ENCODE measurements at places on chromosomes 16 and 17.
A peak's percentile ranks its signal among the peaks of the same experiment; 100 is the strongest.

DNA sequence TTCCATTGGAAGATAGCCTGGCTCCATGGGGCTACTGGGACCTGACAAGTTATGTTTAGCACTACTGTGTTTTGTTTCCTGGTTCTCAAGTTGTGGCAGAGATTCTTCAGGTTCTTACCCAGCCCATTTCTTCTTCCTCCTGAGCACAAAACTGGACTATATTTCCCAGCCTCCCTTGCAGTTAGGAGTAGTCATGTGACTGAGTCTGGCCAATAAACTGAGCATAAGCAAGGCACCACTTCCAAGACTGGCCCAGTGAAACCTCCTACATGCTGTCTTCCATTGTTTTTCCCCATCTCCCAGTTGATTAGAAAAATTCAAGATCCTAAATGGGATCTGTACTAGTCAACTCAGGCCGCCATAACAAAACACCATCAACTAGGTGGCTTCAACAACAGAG, 28.2 kb upstream of the RBBP6 start:
- no peak for DNase-seq

GRCh38 chr16:81810894-81811538, 31.9 kb downstream of the PLCG2 start:
- DNase-seq, result no peak

GRCh38 chr17:34252444-34253138, 2.5 kb upstream of the CCL2 start:
- DNase-seq, result peak; percentile 97

- no peak for DNase-seq
Measured at GRCh38 chr17:53470626-53471025, 352.1 kb upstream of the KIF2B start.

DNA sequence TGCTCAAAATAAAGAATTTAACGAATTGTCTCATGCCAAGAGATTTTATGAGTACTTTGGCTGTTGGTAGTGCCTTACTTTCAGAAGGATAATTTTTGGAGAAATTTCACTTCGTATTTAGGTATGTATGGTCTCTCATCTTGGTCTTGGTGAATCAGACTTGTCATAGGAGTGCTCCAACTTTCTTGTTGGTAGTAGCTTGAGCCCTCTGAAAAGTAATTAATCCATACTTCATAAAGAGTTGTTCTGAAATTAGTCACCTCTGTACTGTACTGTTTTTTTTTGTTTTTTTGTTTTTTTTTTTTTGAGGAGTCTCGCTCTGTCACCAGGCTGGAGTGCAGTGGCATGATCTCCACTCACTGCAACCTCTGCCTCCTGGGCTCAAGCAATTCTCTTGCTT, 11.6 kb downstream of the ZNRF1 start:
- DNase-seq, result no peak

DNA sequence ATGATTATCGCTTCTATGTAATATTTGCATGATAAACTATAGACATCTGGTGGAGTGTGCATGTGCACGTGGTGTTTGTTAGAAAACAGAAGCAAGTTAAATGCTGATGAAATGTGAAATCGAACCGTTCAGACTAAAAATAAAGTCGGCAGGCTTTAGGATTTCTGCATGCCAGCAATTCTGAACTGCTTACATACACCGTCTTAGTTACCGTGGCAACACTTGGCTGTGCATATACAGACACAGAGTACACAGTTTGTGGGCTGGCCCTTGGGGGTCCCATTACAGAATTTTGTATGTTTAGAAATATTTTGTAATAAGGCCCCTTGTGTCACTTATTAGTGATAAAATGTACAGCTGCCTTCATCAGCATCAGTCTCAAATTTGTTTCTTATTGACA, 605.5 kb downstream of the RBFOX1 start:
- no peak for DNase-seq

DNA sequence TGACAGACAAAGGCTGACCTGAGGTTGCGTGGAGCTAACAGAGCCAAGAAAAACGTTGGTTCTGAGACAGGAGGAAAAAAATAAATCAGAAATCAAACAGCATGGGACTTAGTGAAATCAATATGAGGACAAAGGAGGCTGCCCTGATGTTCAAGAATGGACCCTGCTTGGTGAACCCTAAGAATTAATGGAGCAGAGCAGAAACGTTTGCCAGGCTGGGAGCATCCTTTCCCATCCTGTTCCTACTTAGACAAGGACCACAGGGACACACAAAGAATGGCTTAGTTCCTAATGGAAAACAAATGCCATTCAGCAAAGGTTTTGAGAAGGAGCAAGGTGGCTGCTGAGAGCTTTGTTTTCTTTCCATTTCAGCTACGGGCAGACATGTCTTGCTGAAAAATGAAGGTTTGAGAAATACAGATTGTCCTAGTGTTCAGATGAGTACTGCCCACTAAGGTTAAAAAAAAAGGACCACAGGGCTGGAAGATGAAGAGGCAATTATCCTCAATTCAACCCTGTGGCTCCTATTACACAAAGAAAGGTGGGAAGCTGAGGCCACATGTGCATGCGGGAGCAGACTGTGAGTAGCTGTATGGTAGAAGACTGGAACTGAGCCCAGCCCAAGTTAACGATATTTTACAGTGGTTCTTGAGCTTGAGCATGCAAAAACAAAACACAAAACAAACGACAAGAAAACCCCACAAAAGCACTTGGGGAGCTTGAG, 230.1 kb downstream of the SLC39A11 start:
- DNase-seq, result no peak

DNA sequence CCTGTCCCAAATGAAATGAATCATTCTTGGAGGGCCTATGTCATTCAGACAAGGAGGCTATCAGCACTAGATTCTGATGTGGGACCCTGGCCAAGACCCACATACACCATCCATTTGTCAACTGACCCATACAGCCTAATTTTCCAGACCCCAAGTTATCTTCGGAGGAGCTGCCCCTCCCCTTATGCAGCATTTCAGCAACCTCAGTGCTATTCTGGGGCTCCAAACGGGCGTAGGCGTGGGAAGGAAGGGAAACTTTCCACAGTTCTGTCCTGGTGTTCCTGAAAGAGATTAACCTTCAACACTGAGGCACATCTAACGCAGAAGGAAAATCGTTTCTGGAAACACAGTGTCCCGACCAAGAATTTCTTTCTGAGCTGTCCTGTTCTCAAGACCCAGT, 86.7 kb downstream of the MYH11 start:
- DNase-seq, result peak; percentile 84

DNA sequence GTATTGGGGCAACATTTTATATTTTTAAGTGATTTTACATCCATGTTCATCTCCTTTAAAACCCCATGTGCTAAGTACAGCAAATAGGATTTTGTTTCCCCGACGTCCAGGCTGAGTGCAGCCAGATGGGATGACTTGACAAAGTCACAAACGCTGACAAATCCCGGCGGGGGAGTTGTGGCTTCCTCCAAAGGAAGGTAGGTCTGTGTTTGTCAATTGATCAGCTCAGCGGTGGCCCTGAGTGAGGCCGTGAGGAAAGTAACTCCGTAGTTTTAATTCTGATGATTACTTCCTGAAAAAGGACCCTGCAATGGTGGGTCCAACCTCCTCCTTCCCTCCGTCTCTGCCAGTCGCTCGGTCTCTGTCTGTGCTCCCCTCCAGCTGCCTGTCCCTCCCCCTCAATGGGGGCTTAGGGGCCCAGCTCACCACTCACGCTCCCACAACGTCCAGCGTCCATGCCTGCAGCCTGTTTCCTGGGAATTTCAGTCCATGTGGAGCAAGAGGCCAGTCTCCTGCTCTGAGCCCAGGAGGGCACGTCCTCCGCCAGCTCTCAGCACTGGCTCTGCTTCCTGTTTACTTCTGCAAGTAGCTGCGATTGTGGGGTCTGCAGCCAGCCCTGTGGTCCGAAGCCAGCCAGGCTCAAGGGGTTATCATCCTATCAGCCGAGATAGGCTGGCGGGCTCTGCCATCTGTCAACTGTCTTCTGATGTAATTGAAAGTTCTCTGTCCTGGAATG, 209.4 kb upstream of the FOXF1 start:
- no peak for DNase-seq

GRCh38 chr16:23941963-23942564, 106.3 kb downstream of the PRKCB start:
- DNase-seq, result peak; percentile 7

- DNase-seq, result no peak
Measured at GRCh38 chr17:29066047-29066446, 23.1 kb downstream of the PIPOX start.

DNA sequence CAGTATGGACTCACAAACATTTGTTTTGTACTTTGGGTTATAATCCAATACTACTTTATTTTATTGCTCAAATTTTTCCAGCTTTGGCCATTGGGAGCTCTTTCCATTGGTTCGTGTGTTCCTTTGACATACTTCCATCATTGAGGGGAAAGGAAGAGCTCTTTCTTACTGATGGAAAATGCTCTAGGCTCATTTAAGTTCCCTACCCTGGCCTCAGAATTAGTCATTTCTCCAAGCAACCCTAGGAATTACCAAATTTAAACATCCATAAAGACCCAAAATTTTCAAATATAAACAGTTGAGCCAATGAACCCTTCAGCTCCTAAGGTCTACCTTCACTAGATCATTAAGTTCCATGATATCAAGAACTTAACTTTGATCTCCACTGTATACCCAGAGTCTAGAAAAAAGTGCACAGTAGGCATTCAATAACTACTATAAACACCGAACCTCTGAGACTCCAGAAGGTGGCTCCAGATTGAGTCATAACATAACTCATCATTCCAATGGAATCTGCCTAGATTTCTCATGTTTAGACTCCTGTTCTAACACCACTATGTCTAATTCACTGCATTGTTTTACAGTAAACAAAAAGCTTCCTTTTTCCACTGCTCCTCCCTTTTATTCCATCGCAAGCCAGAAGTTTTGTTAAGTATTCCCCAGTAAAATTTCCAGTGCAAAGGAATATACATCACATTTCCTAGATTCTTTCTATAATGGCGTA, 39.0 kb downstream of the SMURF2 start:
- no peak for DNase-seq

- peak; percentile 62 for DNase-seq
Measured at GRCh38 chr17:63479495-63480184, 2.8 kb downstream of the ACE start.

DNA sequence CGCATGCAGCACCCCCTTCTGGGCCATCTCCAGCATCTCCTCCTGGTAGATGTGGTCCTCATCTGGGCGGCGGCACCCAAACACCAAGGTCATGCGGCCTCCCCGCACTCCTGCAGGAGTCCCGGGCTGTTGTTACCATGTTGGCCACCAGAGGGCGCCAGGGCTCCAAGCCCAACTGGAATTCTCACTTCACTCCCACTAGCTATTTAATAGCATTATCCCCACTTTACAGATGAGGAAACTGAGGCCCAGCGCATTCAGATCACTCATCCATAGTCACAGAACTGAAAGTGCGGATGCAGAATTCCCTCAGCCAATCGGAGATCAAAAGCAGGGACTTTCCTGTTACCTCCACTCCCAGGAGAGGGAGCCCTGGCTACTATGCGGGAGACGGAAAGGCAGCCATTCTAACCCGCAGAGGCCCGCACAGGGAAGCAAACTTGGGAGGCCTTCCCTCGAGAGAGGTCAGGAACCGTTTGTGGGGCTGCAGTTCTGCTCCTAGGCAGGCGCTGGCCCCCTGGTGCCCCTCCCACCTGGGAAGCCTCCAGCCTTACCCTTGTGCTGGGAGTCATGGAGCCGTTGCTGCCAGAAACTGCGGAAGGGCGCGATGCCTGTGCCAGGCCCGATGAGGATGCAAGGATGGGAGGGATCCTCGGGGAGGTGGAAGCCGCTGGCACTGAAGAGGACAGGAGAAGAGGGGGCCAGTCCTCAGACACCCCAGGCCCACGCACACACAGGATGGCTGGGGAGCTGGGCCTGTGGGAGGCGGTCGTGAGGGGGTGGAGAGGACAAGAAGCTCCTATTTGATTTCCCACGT, 40.1 kb downstream of the NOS2 start:
- DNase-seq, result no peak

GRCh38 chr17:81251094-81251708, 12.1 kb downstream of the NDUFAF8 start:
- DNase-seq, result no peak

- no peak for DNase-seq
Measured at GRCh38 chr17:34692920-34693319, 113.5 kb downstream of the TMEM132E start.

DNA sequence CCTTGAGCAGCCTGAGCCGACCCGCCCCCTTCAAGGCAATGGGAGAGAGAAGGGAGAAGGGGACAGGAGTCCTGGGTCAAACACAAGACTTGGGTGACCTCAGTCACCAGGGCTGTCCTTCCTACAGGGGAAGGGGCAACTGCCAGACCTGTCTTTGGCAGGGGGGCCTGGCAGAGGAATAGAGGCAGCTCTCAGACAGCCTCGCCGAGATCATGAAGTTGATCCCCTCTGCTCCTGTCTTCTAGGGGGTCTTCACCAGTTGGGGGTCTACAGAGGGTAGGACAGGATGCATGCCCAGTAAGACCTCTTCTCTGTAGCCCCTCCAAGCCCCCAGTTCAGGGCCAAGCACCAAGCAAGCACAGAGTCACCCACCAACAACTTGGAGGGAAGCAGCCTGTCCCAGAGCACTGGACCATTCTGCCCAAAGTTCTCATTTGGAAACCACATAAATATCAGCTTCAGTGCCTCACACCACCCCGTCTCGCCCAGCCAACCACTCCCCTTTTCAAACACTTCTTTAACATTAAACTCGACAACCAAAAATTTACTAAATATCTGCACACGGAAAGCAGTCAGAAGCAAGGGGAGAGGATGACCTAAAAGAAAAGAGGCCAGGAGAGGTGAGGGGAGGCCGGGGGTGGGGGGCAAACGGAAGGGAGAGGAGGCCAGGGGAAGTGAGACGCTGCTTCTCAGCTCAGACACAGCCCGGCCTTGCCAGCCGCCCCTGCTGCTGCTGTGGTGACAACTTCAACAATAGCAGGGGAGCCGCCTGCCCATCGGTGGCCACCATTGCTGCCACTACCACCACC, 7.7 kb downstream of the DOK4 start:
- no peak for DNase-seq

DNA sequence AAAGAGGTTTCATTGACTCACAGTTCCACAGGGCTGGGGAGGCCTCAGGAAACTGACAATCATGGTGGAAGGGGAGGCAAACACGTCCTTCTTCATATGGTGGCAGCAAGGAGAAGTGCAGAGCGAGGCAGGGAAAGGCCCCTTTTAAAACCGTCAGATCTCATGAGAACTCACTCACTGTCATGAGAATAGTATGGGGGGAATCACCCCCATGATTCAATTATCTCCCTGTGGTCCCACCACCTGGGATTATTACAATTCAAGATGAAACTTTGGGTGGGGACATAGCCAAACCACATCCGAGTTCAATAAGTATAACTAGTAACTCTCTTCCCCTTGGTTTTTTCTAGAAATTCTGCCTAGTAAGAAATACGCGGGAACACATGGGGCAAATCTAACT, 94.9 kb downstream of the AXIN2 start:
- no peak for DNase-seq

- DNase-seq, result no peak
Measured at GRCh38 chr17:47225436-47225858, 16.3 kb downstream of the MYL4 start.
